Suprapubic skin (tissue), 4 donors: ENCODE measurements at places on chromosomes 3 and 15. TPM values are rescaled to one million over a fixed set of nuclear protein-coding genes. Genes with fewer than 3 reads are reported as not detected.

Gene MYZAP
- total RNA-seq = 8.7 TPM

Gene CSPG4
- 14.2 TPM for total RNA-seq

Gene CCDC66
- 50.8 TPM for total RNA-seq

Gene ZBTB20
- 23.6 TPM for total RNA-seq

Gene PIGBOS1
- total RNA-seq = 8.0 TPM

Gene PTX3
- total RNA-seq = 22.4 TPM

Gene DPPA4
- not detected for total RNA-seq

Gene DUOXA2
- not detected for total RNA-seq

Gene NRROS
- total RNA-seq = 0.95 TPM

Gene NEK10
- 3.4 TPM for total RNA-seq

Gene MOBP
- not detected for total RNA-seq

Gene OR5K2
- total RNA-seq = not detected

Gene GOLGA8A
- 46.8 TPM for total RNA-seq

Gene TRAIP
- total RNA-seq = 8.4 TPM

Gene CLSTN2
- 14.1 TPM for total RNA-seq

Gene IQCF5
- total RNA-seq = not detected

Gene COL7A1
- 356 TPM for total RNA-seq

Gene A4GNT
- not detected for total RNA-seq

Gene DZIP1L
- 19.3 TPM for total RNA-seq

Gene IQCH
- 3.0 TPM for total RNA-seq

Gene RCCD1
- total RNA-seq = 20.6 TPM

Gene C3orf80
- not detected for total RNA-seq

Gene ANKRD34C
- not detected for total RNA-seq

Gene SCAMP2
- total RNA-seq = 94.3 TPM

Gene RTP3
- total RNA-seq = not detected

Gene COL6A5
- 0.55 TPM for total RNA-seq

Gene CAMK2N2
- total RNA-seq = not detected

Gene TGM5
- 146 TPM for total RNA-seq

Gene TRPM1
- total RNA-seq = 13.4 TPM

Gene STRIT1
- total RNA-seq = not detected

Gene RTP1
- total RNA-seq = not detected

Gene SLC12A1
- total RNA-seq = not detected

Gene ITPKA
- not detected for total RNA-seq

Gene ACAP2
- total RNA-seq = 53.2 TPM

Gene SOX14
- total RNA-seq = not detected

Gene CCDC50
- 67.7 TPM for total RNA-seq

Gene STAB1
- 18.8 TPM for total RNA-seq

Gene FOXL2NB
- not detected for total RNA-seq

Gene CASR
- not detected for total RNA-seq

Gene VILL
- 14.4 TPM for total RNA-seq

Gene SMCO1
- not detected for total RNA-seq

Gene CTDSPL
- total RNA-seq = 111 TPM

Gene NMB
- 4.2 TPM for total RNA-seq

Gene PLSCR2
- total RNA-seq = not detected

Gene CALML4
- 4.9 TPM for total RNA-seq

Gene SEMA6D
- 6.3 TPM for total RNA-seq

Gene IDH3A
- total RNA-seq = 55.6 TPM

Gene RTP4
- not detected for total RNA-seq

Gene PRRT3
- 3.2 TPM for total RNA-seq

Gene TM6SF1
- 2.7 TPM for total RNA-seq

Gene HTR3E
- total RNA-seq = not detected

Gene EPHA3
- total RNA-seq = 0.85 TPM
